GM13976 (cell line): ENCODE measurements at places on chromosomes 11 and 22.

DNA sequence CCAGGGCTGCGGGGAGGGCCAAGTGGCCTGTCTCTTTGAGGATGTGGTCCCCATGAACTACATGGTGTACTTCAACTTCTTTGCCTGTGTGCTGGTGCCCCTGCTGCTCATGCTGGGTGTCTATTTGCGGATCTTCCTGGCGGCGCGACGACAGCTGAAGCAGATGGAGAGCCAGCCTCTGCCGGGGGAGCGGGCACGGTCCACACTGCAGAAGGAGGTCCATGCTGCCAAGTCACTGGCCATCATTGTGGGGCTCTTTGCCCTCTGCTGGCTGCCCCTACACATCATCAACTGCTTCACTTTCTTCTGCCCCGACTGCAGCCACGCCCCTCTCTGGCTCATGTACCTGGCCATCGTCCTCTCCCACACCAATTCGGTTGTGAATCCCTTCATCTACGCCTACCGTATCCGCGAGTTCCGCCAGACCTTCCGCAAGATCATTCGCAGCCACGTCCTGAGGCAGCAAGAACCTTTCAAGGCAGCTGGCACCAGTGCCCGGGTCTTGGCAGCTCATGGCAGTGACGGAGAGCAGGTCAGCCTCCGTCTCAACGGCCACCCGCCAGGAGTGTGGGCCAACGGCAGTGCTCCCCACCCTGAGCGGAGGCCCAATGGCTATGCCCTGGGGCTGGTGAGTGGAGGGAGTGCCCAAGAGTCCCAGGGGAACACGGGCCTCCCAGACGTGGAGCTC lies 13.5 kb downstream of the ADORA2A start:
- DNase-seq = no peak

DNA sequence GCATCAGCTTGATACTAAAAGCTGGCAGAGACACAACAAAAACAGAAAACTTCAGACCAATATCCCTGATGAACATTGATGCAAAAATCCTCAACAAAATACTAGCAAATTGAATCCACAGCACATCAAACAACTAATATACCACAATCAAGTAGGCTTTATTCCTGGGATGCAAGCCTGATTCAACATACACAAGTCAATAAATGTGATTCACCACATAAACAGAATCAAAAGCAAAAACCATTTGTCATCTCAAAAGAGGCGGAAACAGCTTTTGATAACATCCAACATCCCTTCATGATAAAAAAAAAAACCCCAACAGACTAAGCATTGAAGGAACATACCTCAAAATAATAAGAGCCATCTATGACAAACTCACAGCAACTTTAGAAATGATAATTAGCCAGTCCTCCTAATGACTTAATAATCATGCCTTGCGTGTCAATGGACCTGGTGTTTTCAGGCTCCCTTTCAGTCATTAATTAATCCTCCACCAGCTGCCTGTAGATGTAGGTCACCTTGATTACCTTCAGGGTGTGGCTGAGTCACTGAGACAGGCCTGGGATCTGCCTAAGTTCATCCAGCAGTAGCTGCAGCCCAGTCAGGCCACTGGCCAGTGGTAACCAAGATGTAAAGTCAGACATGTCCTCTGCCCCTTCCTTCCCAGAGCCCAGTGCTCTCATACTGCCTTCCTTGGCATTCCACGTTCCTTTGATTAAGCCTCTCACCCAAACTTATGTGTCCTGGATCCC lies 109.8 kb downstream of the EHF start:
- no peak for DNase-seq

DNA sequence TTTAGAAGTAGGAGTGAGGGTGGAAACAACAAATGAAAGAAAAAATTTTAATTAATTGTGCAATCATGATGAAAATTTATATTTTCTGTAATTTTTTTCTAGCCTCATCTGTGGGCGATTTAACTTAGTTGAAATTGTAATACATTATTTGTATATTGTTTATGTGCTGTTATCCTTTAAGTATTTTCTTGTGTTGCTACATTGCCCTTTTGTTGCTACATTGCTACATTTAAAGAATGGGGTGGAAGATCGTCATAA lies 106.2 kb upstream of the OR4B1 start:
- no peak for DNase-seq

DNA sequence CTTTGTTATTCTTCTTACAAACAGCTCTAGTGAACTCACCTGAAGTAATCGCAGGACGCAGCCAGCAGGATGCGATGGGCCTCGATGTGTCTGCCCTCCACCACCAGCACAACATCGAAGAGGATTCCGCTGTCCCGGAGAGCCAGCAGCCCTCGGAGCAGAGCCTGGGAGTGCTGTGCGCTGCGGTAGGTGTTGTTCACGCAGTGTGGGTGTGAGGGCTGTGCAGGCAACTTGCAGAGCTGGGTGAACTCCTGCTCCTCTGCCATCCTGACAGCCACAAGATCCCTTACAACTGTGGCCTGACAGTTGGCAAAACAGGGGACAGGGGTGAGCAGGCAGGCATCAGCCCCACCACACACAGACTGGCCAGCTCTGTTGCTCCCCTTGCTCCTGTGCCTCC lies 6.6 kb downstream of the KLHL22 start:
- DNase-seq = no peak

- DNase-seq = no peak
These were observed 245.0 kb downstream of the BRD1 start for GRCh38 chr22:49582678-49583077.

DNA sequence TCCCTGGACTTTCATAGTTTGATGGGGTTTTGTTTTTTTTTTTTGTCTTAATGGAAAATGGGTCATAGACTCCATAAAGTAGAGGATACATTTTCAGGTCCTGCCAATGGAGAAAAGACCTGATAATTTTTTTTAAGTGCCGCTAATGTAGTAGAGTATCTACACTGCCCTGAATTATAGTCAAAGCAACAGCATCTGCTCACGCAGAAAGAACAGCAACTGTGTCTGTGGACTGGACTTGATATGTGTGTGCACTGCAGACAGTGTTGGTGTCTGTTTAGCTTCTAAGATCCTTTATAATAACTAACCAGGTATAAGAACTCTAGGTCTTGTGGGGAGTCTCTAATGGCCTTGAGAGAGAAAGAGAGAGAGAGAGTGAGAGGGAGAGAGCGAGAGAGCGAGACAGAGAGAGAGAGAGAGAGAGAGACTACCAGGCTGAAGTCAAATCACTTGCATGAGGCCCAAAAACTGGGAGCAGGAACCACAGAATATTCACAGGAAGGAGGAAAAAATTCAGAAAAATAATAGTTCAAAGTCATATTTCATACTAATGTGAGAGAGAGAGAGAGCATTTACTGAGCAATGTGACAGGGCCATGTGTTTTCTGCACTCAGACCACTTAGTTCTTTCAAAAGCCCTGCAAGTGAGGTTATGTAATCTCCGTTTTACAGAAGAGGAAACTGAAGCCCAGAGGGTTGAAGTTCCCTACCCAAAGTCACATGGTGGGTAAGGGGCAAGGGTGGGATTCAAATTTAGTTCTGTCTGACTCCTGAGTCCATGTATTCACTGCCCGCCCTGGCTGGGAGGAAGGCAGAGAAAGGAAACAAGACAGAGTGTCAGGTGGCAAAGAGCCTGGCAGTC lies 8.6 kb upstream of the MIAT start:
- DNase-seq = no peak

GRCh38 chr22:38273135-38273826 lies 471 bp upstream of the TMEM184B start:
- DNase-seq = no peak

GRCh38 chr22:45869340-45869847 lies 107.6 kb downstream of the WNT7B start:
- DNase-seq = no peak

DNA sequence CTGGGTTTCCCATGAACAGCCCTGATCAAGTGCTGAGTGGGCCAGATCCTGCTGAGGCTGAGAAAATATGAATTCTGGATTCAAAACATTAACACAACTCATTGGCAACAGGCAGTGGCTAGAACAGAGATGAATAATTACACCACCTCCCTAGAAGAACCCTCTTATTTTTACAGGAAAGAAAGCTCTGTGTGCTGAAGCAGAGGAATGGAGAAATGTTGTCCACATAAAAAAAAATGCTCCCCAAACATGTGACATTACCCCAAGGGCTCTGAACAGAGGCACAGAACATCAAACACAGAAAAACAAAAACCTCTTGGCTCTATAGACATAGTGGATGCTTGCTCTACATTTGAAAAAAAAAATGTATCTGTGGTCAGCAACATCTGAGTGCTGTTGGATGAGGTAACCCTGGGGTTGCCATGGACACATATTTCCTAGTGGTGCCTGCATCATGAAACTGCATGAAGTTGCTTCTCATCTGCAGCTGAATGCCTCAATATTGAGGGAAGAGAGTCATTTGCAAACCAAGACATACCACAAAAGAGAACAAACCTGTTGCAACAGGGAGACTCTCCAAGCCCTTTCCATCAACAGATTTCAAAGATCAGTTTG lies 98.8 kb downstream of the SNX19 start:
- no peak for DNase-seq

GRCh38 chr22:21909871-21910270 lies 42.4 kb upstream of the MAPK1 start:
- DNase-seq = no peak

DNA sequence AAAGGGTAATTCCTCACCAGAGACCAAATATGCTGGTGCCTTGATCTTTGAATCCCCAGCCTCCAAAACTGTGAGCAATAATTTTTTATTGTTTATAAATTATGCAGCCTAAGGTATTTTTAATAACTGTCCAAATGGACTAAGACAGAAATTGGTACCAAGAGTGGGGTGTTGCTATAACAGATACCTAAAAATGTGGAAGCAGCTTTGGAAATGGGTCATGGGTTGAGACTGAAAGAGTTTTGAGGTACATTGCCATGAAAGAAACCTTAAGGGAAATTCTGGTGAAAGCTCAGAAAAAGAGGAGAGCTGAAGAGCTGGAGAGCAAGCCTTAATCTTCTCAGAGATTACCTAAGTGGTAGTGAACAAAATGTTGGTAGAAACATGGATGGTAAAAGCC lies 378.2 kb downstream of the NXPE2 start:
- DNase-seq = no peak

DNA sequence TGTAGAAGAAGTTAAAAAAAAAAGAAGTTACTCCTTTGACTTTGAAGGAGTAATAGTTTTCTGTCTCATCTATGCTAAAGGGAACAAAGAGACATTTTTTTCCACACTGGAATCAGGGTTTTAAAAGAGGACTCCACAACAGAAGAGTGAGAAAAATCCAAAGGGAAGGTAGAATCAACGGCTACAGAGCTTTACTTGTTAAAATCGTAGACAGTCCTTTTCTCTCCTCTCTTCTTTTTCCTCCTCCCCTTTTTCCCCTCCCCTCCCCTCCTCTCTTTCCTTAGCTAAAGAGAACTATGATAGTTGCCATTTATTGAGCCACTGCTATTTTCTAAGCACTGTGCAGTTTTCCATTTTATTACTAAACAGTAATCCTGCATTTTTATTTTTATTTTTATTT lies 29.2 kb downstream of the DDIAS start:
- DNase-seq = no peak

DNA sequence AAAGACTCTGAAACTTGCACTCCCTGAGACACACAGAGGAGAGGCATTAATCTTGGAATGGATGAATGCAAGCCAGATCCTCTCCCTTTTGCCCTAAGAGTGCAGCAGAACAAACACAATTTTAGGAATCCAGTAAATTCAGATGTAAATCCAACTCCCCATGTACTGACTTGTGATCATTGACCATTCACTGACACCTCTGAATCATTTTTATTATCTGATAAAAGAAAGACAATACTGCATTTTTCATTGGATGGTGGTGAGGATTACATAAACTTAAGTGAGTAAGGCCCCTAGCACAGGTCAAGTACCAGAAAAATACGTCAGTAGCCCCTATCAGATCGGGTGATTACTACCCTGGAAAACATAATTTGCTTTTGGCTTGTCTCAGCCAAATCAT lies 782.9 kb upstream of the API5 start:
- DNase-seq = no peak

GRCh38 chr22:24060375-24060788 lies 49.3 kb downstream of the CABIN1 start:
- no peak for DNase-seq

- no peak for DNase-seq
These were observed 23.3 kb upstream of the OR9Q2 start for GRCh38 chr11:58165504-58166106.

- no peak for DNase-seq
These were observed 45.1 kb downstream of the THAP12 start for GRCh38 chr11:76335842-76336241.

- no peak for DNase-seq
These were observed 28.7 kb downstream of the CEP164 start for GRCh38 chr11:117356126-117356890.

DNA sequence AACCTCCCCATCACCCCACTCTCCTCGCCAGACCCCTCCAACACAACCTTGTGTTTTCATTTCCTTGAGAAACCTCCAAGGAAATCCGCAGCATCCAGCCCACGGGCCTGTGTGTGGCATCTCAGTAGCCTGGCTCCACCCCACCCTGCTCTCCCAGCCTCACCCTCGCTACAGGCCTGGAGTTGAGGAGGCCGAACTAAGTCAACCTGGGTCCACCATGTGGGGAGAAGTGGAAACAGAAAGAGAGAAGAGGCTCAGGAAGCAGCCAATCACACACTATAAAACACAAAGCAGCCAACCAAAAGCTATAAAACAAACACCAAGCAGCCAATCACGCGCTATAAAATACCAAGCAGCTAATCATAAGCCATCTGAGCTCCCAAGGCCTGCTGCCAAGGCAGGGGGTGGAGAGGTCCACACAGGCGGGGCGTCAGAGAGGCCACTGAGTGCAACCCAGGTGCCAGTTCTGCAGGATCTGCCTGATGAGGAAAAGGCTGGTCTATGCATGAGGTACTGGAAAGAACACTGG lies 72.0 kb downstream of the MICAL3 start:
- no peak for DNase-seq

DNA sequence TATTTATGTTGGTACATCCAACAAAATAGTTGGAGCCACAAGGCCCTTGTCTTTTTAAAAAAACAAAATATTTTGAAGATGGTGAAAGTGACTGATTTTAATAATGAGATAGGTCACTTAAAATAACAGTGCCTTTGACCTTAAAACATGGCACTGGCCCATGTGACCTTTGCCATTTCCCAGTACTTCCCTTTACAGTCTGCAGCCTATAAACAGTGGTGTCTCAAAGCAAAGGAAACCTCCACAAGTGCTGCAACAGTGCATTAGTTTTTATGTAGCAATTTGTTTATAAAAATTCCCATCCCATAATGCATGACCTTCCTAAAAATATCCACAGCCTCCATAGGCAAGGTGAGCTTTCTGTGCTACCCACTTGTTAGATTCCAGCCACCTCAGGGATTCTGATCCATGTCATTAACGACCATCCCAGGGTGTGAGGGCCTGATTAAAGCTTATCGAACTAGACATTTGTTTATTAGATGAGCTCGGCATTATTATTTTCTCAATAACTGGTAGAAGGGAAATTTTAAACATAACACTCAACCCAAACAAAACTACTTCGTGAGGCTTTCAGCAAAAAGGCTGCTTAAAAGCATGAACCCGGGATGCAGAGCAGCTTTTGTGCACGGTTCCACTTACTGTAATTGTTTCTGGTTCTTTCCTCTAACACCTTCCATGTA lies 28.0 kb upstream of the CRKL start:
- DNase-seq = no peak
